ENCODE measurements at places on chromosomes 3 and 15. TPM values are rescaled to one million over a fixed set of nuclear protein-coding genes. Genes with fewer than 3 reads are reported as not detected.

DNA sequence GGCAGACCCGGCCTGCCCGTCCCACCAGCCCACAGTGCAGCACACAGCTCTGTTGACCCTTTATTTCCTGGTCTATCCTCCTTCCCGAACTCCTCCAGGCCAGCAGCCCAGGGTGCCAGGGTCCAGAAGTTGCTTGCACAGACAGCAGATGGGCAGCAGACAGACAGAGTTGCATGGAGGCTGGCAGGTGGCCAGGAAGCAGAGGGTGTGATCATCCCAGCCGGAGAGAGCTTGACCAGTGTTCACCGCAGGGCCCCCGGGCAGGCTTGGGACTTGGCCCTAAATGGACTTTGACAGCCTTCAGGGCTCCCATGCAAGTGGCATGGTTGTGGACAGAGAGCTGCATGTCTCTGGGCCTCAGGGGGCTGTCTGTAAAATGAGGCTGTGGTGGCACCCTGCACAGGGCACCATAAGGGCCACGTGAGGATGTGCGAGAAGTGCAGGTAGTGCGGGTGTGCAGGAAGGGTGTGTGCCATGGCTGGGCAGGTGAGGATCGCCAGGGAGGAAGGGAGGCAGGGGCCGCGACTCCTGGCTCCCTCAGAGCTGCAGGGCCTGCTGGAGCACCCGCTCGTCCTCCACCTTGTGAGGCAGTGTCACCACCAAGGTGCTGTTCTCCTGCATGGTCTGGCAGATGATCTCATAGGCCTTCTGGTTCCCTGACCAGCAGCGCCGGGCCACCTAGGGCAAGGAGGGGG lies 6.3 kb upstream of the ZXDC start:
- no peak for DNase-seq

DNA sequence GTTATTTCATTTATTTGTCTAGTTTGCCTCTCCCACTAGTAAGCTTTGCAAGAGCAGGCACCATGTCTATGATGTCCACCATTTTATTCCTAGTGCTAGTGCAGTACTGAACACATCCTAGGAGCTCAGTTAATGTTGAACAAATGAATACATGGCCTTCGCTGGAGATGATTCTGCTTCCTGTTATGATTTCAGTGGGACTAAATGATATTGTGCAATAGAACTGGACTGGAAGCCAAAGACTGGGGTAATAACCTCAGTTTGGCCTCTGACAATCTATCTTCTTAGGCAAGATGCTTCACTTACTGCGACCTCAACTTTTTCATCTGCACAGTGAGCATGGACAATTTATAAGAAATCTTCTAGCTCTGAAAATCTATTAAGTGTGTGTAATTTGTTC lies 191.3 kb downstream of the ADAMTSL3 start:
- no peak for DNase-seq

GRCh38 chr15:32870240-32871033 lies 152.6 kb downstream of the GREM1 start:
- DNase-seq: no peak

GRCh38 chr15:63236272-63236671 lies 41.1 kb upstream of the APH1B start:
- DNase-seq: no peak

ZPLD1 gene
- total RNA-seq: 1.5 TPM

- DNase-seq: no peak
These were observed 32.7 kb downstream of the ARL14 start for GRCh38 chr3:160709477-160710182.

FEZF2 gene
- total RNA-seq: not detected

CCR8 gene
- not detected for total RNA-seq

DNA sequence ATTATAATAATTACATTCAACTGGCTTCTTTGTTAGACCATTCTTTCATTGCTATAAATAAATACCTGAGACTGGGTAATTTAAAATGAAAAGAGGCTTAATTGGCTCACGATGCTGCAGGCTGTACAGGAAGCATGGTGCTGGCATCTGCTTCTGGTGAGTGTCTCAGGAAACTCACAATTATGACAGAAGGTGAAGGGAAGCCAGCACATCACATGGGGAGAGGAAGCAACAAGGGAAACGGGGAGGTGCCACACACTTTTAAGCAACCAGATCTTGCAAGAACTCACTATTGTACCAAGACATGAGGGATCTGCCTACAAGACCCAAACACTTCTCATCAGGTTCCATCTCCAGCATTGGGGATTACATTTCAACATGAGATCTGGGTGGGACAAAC lies 413.1 kb upstream of the ARRDC4 start:
- DNase-seq: no peak

Data from posterior vena cava (tissue), 2 donors.